ENCODE measurements at places on chromosomes 2 and 18. TPM values are rescaled to one million over a fixed set of nuclear protein-coding genes. Genes with fewer than 3 reads are reported as not detected.
A peak's percentile ranks its signal among the peaks of the same experiment; 100 is the strongest.

DNA sequence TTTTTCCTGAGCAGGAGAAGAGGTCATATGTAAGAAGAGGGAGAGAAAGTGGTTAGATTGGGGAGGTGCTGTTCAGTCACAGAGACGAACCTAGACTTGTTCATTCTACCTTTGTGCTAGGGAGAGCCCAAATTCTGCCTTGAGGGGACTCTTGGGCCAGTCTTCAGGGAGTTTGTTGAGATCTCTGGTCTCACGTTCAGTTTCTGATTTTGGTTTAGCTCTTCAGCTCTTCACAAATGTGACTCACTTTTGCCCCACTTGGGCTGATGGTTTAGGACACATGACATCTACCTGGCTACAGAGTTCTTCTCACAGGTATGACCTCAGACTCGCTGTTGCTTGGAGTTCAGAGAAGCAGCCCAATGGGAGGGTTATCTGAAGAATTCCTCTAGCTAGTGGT, 49.2 kb upstream of the DARS1 start:
- DNase-seq: no peak

DNA sequence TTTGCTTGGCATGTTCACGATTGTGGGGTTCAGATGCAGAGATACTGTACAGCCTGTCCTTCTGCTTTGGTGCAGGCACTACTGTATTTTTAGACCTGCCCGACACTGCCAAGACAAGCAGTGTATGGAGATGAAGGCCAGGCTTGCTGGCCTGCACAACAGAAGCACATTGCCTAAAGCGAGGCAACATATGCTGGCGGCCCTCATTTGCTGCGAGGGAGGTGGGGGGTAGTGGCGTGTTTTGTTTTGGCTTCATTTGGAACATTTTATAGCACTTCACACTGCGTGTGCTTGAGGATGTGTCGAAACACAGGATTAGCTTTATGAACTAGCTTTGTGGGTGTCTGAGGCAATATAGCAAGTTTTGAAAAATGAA, 27.0 kb downstream of the TMEM182 start:
- no peak for DNase-seq

GRCh38 chr2:127310980-127311379, 17.0 kb upstream of the ERCC3 start:
- DNase-seq: no peak

DNA sequence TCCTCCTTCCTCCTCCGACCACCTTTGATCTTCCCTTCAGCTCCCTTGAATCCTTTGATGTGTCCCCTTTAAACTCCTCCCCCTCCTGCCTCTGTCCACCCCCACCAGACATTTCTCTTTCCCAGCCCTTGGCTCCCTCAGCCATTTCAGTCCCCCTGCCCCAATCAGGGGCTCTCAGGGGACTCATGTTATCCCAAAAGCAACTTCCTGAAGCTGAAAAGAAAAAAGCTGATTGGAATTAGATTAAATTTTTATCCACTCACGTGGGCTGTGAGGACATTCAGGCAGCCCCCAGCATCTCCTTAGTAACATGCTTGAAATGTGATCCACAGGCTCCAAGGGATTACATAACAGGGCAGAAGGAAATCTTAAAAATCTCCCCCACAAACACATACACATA, 81.3 kb downstream of the NEURL3 start:
- DNase-seq: no peak

DNA sequence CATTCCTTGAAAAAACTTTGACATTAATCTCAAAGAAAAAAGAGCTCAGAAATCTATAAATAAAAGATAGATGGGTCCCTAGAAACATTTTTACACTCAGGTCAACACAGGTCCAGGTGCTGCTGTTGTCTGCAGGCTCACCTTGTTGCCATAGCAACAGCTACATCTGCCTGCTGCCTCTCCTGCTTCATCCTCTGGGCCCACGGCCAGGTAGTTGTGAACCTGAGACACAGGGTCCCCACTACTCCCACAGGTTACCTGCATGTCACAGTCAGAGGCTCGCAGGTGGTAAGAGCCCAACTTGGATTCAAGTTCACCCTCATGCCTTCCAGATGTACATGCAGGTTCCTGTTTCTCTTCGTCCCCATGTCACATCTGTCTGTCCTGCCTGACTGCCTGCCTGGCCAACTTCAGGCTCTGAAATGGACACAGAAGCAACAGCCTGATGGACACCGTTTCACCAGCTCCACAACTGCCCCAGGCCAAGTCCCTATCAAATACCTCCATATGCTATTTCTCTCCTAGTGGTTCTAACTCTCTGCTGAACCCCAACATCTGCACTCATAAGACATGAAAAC, 88.3 kb upstream of the SALL3 start:
- DNase-seq: no peak

GRCh38 chr2:236803621-236804020, 234.0 kb downstream of the ACKR3 start:
- DNase-seq: no peak

DNA sequence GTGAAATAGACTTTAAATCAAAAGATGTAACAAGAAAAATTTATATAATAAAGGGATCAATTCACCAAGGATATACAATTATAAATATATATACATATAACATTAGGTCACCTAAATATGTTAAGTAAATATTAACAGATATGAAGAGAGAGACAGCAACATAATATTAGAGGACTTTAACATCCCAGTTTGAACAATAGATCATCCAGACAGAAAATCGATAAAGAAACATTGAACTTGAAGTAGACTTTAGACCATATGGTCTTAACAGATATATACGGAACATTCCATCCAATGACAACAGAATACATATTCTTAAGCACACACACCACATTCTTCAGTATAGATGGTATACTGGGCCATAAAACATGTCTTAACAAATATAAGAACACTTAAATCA, 649.6 kb upstream of the SETBP1 start:
- no peak for DNase-seq

DNA sequence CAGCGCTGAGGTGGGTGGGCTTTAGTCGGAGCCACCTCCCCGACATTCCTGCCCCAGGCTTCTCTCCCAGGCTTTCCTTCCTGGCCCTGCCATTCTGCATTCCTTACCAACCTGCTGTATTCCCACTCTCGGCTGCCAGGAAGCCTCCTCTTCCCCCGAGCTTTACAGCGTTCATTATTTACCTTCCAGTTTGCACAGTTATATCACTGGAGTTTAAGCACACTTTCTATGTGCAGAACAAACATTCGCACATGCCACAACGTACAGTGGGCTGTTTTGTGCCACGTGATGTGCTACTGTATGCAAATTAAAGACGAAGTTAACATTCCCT, 246.3 kb downstream of the SOX11 start:
- no peak for DNase-seq

- peak; percentile 14 for DNase-seq
These were observed 296.1 kb downstream of the RND3 start for GRCh38 chr2:150191349-150191748.

DNA sequence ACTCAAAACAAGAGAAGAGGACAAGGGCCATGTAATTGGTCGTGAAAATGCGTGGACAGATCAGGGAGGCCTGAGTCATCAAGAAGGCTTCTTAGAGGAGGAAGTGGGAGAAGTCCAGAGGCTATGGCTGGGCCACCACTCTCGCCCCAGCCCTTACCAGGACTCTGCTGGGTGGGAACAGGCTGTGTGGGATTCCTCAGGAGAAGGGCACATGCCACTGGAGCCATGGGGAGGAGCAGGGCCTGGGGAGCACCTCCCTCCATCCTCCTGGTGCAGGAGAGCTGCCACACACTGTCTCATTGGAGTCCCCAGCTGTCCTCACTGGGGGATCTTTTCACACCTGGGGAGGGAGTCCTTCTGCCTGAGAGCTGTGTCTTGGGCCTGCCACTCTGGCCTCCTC, 9.4 kb upstream of the RALB start:
- DNase-seq: no peak

DNA sequence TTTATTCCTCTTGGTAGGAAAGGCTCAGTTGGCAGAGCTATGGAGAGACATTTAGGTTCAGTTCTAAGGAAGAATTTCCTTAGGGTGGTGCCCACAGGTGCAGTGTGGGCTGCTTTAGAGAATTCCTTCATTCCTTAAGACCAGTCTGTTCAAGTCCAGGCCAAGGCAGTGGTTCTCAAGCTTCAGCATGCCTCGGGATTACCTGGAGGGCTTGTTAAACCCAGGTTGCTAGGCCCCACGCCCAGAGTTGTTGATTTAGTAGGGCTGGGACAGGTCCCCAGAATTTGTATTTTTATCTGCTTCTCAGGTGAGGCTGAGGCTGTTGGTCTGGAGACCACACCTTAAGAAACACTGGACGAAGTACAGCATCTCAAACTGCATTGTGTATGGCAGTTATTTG, 68.9 kb downstream of the CERS6 start:
- DNase-seq: no peak

DNA sequence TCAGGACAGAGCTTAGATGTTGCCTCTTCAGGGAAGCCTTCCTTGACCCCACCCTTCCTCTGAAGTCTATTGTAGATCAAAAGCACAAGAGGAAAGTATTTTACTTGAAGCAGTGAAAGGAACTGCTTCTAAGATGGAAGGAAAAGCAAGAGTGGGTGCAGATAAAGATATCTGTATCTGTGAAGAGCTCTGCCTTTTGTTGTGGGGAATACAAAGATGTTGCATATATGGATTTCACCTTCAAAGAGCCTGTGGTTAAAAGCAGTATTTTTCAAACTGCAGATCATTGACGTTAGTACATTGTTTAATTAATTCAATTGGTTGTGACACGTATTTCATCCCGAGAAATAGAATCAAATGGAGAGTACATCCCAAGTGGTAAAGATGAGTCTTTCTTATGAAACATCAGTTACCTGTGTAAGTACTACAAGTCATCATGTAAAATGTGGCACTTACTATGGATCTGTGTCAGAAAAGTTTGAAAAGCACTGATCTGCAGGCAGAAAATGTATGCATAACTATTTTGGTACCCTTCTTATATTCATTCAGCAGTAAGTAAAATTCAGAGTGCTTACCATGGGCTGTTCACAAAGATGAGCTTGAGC, 24.6 kb upstream of the TNFRSF11A start:
- DNase-seq: no peak

- no peak for DNase-seq
These were observed 38.9 kb downstream of the AKAIN1 start for GRCh38 chr18:5158172-5158571.

DNA sequence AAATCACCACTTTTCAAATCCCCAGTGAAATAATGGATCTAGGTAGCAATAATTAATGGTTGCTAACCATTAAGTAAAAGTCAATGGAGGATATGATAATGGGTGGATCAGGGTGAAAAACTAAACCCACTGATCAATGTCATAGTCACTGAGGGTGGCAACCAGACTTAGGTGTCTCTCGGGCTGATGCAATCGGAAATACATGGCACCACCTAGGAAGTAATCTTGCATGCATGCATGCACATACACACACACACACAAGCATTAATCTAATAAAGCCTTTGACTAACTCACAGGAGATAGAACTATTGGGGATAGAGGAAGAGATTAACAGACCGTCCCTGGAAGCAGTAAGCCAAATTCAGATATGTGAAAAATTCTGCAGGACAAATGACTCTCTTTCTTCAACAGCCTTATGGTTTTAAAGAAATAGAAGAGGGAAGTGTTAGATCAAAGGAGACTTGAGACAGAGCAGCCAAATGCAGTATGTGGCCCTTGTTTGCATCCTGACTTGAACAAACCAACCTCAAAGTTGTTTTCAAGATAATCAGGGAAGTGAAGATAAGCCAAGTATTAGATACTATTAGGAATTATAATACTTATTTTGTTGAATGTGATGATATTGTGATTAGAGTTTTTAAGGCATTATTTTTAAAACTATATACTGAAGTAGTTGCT, 186.0 kb upstream of the RMP24 start:
- no peak for DNase-seq

DNA sequence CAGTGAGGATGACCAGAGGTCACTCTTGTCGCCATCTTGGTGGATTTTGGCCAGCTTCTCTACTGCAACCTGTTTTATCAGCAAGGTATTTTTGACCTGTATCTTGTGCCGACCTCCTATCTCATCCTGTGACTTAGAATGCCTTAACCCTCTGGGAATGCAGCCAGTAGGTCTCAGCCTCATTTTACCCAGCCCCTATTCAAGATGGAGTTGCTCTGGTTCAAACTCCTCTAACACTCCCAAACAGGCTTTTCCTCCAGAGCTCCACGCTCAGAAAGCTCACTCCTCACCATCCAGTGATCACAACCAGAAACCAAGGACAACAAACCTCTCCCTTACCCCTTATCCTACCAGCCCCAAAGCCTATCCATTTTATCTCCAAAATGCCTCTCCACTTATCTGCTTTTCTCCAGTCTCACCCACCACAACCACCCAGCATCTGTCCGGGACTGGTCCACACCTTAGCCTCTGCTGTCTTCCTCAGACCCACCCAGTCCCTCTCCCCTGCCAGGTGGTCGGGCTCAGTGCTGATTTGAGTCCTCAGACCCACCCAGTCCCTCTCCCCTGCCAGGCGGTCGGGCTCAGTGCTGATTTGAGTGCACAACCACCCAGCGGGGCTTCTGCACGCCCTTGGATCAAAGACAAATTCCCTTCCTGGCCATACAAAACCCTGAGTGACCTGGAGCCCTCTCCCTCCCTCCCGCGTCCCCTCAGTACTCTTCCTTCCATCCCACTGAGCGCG, 11.7 kb upstream of the SMAD7 start:
- DNase-seq: no peak

GRCh38 chr2:152506843-152507242, 171.9 kb downstream of the FMNL2 start:
- DNase-seq: peak; percentile 80

DNA sequence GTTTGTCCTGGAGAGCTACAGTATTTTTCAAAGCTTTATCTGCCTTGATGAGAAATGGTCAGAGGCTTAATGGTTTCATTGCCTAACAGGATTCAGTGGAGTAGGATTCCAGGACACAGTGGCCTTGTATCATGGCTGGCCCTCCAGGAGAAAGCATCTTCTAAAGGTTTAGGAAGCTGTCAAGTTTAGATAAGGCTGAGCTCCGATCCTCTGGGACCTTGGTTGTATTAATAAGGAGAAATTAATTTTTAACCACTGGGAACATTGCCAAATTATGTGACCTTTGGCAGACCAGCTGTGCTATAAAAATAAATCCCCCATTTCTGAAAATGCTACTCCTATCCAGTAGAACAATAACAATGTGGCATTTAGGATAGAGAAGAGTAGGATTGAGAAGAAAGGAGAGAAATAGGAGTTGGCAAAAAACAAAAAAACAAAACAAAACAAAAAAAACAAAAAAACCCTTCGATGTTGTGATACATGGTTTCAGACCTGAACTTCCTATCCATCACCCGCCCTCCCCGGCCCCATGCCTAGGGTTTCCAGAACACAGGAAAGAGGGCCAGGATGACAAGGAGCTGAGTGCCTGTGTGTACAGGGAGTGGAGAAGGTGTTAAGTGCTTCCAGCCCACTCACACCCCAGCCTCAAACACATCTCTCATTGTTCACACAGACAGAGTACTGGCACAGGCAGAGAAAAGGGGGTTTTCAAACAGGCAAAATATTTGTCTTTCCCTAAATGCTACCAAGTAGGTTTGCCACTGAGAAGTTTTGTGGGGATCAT, 6.3 kb downstream of the NRP2 start:
- peak; percentile 47 for DNase-seq

Gene UGT1A4
- total RNA-seq: 0.10 TPM

Gene HOXD11
- total RNA-seq: not detected

Gene APCDD1
- 0.29 TPM for total RNA-seq

Gene CXCR1
- not detected for total RNA-seq

Gene C1GALT1C1L
- 3.0 TPM for total RNA-seq

Gene GKN2
- not detected for total RNA-seq

Gene CROCC2
- total RNA-seq: not detected

Gene NBAS
- 28.8 TPM for total RNA-seq

All from Caki2 (cell line).